ENCODE measurements at places on chromosomes 6 and 20.

- DNase-seq, result no peak
Measured at GRCh38 chr6:100663219-100663863, 198.6 kb upstream of the SIM1 start.

- no peak for DNase-seq
Measured at GRCh38 chr6:151379933-151380847, 11.2 kb downstream of the ZBTB2 start.

DNA sequence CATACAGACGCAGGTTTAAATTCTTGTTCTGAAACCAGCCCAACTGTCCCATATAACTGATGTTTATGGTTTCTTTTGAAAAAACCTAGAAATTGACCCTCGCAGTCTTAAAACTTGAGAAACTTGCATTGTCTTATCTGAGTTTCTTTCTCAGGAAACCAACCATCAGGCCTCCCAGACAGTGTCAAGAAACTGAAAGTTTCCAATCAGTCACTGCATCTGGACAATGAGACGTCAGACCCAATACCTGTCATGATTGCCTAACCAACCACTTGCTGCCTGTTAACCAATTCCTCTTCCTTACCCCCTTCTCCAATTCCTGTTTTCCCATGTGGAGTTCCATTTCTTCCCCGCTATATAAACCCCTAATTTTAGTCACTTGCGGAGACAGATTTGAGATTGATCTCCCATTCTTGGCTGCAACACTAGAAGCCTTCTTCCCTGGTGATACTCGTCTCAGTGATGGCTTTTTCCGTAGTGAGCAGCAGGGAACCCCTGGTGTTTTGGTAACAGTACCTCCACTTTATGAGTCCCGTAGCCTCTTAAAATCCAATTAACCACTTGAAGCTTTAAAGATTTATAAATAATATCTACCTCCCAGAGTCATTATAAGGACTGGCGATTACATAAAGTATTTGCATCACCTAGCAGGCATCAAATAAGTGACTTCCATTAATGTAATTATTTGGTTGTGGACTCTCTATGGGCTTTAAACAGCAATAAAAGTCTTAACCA is 49.3 kb downstream of the GPR63 start:
- no peak for DNase-seq

DNA sequence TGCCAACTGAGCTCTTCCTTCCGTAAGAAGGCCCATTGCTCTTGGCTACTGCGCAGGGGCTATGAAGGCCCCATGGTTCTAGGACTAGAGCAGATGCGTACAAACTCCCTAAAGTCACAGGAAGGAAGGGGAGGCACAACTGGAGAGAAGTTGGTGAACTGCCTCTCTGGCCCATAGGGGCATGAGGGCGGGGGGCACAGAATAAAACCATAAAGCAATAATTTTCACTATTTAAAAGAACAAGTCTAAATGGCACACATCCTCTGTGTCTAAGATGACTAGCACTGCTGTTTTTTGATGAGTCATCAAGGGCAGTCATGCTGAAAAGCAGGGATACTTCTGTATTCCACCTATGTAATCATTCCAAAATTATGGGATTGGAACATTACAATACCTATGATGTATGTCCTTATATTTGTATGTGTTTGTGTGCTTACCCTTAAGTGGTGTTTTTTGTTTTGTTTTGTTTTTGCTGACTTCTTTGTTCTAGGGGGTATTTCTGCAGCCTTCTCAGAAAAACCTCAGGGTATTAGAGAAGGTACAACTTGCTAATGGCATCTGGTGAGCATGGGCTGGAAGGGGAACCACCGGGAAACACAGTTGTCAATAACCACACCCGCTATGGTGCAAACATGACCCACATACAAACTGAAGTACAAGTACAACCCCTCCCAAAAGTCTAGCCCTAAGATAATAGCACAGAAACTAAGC is 36.9 kb downstream of the B4GALT5 start:
- peak; percentile 36 for DNase-seq

GRCh38 chr6:225121-225721 is 67.1 kb upstream of the DUSP22 start:
- DNase-seq, result peak; percentile 54

GRCh38 chr6:134372603-134373281 is 54.8 kb upstream of the SGK1 start:
- DNase-seq, result no peak

GRCh38 chr6:154039231-154039842 is at the start of gene OPRM1:
OPRM1 (plus strand) TSS chr6:154039240; CDS start chr6:154039545, 305 bp downstream.
- DNase-seq, result no peak

- DNase-seq, result no peak
Measured at GRCh38 chr6:117919775-117920729, 13.0 kb downstream of the SLC35F1 start.

- no peak for DNase-seq
Measured at GRCh38 chr20:24965065-24965919, 16.2 kb downstream of the CST7 start.

DNA sequence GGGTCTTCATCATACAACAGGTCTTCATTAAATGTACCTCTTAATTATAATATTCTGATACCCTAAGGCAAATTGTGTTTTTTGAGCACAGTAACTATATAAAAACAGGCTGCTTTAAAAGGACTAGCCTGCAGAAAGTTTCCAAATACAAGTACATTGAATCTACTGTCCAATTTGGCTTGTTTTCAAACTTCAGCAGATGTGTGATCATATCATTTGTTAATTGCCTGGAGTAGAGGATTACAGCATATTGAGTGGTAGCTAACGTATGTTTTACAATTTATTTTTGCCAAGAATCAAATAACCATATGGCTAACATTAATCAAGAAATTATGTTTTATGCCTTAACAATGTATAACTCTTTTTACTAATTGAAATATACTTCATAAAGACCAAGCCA is 12.6 kb downstream of the TINAG start:
- no peak for DNase-seq

DNA sequence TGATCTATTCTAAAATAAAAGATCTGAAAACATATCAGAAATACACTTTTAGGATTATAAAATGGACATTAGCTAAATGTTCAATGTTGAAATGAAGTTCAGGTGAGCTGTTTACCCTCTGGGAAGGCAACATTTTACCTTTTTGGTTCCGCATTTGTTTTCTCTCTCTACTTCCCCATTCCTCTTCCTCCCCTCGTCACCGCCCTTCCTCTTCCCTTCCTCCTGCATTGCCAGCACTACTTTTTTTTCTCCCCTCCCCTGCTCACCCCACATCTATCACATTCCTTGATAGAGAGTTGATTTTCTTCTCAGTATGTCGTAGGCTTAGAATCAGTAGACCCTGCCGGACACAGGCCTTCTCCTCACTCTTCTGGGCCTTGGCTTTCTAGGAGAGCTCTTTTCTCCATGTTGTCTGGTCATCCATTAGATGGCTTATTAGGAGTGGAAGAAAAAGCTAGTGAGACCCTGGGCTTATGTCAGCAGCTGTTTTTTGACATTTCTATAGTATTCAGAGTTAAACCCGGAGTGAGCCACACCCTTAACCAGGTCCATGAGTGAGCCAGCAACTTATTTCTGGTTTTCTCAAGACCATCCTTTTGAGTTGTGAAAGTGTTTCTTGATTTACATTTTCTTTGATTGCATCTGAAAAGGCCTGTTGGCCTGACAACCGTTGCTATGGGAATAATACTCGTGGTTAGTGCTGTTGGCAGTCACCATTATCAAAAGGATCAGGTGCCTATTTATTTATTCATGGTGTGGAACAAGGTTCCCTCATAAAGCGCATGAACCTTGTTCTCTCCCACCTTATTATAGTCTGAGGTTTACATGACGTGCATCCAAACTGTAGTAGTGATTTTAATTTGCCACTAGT is 90.9 kb downstream of the DTD1 start:
- no peak for DNase-seq

GRCh38 chr6:118396969-118397368 is 151.1 kb upstream of the PLN start:
- DNase-seq, result no peak

DNA sequence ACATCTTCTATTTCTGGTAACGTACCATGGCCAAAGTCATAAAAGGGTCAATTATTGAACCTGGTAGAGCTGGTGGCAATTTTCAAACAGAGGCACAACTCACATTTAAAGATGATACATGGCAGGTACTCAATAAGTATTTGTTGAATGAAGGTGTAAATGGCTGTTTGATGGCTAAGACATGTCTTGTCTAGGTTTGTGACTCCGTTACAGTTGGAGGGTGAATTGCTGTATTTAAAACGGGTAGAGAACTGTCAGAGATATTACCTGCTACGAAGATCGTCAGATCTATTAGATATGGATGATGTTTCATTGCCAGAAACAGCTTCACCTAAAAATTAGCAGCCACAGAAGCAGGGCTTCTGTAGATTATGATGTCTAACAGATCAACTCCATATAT is 601.9 kb downstream of the PRKN start:
- DNase-seq, result no peak

- DNase-seq, result no peak
Measured at GRCh38 chr20:1941226-1941625, 46.0 kb downstream of the SIRPA start.

- no peak for DNase-seq
Measured at GRCh38 chr6:126804332-126805064, 314.0 kb upstream of the RSPO3 start.

DNA sequence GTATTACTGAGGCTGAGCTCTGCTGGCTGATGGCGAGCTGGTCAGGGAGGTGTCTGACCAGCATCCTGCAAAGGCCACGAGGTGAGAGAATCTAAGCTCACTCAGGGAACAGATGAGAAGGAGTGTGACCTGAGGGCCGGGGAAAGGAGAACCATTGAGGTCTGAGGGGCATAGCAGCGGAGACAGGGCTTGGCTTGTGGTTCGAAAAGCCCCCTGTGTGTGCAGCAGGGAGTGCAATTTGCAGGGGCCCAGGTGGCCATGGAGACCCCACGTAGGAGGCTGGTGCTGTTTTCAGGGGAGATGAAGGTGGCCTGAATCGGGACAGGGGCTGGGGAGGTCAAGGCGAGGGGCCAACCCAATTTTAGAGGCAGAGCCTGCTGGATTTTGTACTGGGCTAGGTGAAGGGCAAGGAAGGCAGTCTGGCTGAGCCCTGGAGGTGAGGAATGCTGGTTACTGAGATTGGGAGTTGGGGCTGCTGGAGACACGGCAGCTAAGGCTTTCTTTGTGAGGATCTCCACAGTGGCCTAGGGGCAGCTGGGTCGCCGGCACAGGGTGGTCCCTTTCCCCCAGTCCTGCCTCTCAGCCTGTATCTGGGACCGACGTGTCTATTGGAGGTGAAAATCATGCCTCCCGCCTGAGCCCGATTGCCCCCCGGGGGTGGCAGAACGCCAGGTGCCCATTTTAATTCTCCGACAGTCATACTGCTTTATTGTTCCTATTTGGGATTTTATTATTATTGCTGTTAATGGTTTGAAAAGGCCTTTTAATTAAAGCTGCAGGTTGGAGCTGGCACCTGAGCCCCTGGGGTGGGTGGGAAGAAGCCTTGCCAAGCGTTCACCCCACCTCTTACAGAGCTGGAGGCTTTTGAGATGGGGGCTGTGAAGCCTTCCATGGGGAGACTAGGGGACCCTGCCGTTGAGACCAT is 28.4 kb downstream of the DLGAP4 start:
- DNase-seq, result no peak

- DNase-seq, result no peak
Measured at GRCh38 chr6:157329829-157330228, 6.5 kb upstream of the TMEM242 start.

DNA sequence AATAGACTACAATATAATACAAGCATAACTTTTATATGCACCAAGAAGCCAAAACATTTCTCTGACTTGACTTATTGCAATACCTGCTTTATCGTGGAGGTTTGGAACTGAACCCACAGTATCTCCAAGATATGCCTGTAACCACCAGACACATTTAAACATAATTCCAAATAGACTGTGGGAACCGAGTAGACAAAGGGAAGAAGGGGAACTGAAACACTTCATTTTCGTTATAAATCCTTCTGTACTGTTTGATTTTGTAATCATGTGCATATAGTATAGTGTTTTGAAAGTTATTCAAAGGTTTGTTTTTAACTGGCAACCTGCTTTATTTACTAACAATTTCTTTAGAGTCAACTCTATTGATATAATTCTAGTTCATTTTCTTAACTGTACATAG is 154.9 kb upstream of the BEND6 start:
- no peak for DNase-seq

DNA sequence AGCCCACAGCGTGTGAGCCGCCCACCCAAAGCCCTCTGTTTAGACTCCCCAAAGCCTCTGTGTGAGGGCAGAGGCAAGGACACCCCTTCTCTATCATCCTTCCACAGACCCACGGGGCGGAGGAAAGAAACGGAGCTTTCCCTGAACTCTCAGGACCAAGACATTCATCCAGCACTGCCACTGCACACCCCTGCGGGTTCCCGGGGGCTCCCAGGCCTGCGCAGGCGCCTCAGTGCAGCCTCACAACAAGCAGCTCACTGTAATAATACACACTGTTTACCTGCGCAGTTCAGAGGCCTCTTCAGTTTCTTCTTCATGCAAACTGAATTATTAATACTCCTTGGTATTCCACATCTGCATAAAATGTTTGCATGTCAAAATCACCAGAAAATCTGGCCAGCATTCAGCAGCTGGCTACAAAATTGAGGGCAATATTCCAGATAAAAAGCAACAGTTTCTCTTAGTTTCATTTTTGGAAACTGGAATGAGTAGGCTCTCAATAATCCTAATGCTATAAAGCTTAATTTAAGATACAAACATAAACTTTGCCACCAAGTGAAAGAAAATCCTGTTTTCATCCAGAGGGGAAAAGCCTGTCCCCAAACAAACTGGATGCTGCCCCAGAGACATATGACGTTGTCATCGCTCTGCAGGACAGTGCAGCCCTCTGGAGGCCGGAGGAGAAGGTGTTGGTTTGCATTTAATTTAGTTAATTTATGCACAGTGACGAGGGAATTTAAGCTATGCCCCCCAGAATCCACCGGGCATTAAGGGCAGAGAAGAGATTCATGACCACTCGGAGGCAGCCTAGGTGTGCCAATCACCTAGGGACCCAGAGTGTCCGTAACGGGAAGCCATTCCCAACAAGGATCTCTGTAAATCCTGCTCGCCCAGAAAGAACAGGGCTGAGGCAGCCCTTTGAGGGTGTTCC is 45.3 kb downstream of the NINL start:
- no peak for DNase-seq

DNA sequence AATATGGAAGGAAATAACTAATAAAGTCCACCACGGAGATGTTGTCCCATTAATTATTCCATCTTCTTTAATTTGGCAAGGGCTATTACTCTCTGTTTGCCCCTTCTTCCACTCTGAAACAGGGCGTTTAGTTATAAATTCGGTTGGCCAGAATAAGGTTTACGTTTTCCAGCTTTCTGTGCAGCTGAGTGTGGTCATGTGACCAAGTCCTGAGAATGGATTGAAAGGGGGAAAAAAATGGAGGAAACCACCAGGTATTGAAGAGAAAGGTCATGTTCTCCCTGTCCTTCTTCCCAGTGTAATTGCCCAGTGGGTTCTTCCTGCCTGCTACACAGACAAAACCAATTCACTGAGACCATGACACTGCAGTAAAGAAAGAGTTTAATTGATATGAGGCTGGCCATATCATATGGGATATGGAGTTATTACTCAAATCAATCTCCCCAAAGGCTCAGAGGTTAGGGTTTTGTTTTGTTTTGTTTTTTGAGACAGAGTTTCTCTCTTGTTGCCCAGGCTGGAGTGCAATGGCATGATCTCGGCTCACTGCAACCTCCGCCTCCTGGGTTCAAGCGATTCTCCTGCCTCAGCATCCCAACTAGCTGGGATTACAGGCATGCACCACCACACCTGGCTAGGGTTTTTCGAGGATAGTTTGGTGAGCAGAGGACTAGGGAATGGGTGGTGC is 14.3 kb upstream of the TBC1D22B start:
- DNase-seq, result no peak
